ENCODE measurements at places on chromosomes 16 and 17. TPM values are rescaled to one million over a fixed set of nuclear protein-coding genes. Genes with fewer than 3 reads are reported as not detected.

Gene KCNH4
- not detected for total RNA-seq

Gene SLC9A5
- total RNA-seq = not detected

Gene CD300C
- total RNA-seq = not detected

Gene CD300A
- not detected for total RNA-seq

Gene VPS35L
- 72.9 TPM for total RNA-seq

Gene FBXL20
- 17.3 TPM for total RNA-seq

Gene SAMD14
- total RNA-seq = 2.3 TPM

Gene CASKIN2
- total RNA-seq = 10.0 TPM

All from uterus (tissue), 4 donors.